Gastroesophageal sphincter (tissue), 4 donors: ENCODE measurements at places on chromosomes 16 and 17. TPM values are rescaled to one million over a fixed set of nuclear protein-coding genes. Genes with fewer than 3 reads are reported as not detected.

- ATAC-seq = peak; percentile 75
These were observed 27.8 kb downstream of the GNPTG start for GRCh38 chr16:1379304-1380076.

DNA sequence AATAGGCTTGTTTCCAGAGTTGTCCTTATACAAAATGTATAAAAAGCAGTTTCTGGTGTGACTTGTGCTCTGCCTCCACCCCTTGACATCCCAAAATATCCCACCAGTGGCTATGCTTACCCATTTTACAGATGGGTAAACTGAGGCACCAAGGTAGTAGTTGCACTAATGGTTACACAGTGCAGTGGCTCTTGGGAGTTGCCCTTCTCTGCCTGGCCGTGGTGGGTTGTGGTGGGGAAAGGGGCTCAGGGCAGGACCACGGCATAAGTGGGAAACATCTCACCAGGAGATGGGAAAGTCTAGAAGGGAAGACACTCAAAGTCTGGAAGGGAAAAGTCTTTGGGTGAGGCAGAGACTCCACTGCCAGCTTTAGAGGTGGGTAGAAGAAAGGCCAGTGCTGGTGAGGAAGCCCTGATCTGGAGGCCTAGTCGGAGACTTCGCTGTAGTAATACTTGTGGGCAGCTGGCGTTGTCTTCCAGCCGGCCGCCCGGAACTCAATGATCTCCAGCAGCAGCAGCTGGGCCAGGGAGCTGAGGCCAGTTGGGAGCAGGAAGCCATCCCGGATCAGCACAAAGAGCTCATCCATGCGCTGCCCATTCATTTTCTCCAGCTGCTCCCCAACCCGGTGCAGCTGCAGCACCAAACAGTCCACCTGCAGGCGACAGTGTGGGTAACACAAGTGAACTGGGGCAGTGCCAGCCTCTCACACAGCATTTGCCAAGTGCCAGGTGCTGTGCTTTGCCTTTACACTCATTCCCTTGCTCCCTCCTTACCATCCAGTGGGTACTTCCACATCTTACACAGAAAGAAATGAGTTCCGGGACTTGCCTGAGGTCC is 4.5 kb downstream of the MIF4GD start:
- ATAC-seq = no peak

DNA sequence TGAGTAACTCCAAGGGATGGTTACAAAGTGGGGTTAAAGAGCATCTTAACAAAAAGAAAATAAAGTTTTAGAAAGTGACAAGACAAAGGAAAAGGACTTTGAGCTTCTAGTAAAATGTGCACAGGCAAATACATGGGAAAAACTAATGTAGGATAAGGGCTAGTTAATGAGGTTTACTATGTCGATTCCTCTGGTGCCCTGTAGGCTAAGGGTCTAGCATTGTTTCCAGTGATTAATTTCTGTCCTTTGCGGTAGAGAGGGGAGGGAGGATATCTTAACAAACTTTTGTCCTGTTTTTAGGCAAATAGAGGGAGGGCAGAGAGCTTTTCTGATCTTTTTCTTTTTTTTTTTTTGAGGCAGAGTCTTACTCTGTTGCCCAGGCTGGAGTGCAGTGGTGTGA is 96.6 kb upstream of the SIAH1 start:
- ATAC-seq = no peak

DNA sequence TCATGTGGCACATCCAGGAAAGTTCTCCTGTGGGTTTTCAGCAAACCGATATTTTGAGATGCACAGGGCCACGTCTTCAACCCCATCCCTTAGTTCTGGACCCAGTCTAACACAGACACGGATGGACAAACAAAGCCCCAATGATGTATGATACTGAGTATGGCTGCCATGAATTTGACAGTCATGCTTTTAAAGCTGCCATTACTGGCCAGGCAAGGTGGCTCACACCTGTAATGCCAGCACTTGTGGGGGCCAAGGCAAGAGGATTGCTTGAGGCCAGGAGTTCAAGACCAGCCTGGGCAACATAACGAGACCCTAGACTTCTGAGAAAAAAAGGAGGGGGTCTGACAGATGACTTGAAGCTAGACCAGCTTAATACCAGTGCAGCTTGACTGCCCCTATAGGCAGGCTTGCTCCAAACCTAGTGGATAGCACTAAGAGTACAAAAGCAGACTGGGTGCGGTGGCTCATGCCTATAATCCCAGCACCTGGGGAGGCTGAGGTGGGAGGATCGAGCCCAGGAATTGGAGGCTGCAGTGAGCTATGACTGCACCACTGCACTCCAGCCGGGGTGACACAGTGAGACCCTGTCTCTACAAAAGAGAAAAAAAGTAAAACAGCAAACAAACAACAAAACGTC is 10.8 kb upstream of the ZNF629 start:
- ATAC-seq = no peak

Gene ANKFN1
- total RNA-seq = 1.4 TPM

Gene OTOA
- total RNA-seq = not detected
